Left kidney (tissue), 8 donors: ENCODE measurements at places on chromosomes 3 and 15.

DNA sequence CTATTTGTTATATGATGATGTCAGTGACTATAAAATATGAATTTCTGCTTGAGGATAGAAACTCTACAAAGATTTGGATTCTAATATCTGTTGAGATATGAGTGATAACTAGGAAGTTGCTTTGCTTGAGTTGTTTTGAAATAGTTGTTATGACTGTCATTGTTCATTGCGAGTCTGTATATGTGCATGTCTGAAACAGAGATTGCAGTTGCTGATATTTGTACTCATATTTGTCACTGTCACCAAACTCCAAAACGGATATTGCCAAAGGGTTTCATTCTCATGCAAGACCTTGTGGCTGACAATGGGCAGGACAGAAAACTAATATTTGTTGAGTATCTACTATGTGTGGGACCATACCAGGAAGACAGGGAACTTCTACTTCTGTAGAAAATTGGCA, 240.2 kb downstream of the CD47 start:
- no peak for DNase-seq

DNA sequence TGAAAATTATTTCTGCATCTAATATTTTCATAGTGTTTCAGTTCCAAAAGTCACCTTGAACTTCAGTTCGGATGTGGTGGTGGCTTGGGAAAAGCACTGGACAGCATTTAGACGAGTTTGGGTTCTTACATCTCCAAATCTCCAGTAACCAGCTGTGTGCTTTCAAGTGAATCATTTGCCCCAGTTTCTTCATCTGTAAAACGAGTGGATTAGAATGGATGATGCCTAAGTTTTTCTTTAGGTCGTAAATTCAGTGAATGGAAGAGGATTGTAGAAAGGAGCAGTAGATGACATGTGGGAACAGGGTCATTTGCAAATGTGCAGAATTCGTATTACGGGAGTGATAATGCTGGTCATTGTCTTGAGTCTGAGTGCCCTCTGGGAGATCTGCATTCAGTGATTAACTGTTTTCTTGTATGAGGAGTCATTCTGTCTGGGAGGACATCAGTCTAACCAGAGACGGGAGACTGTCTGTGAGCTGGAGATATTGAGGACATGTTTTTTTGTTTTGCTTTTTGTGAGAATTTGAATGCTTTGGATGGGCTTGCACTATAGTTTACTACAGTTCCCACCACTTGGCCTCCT, 641.6 kb upstream of the TBL1XR1 start:
- DNase-seq = no peak

- no peak for DNase-seq
Observed at GRCh38 chr15:61382927-61383326, 153.8 kb upstream of the RORA start.

- DNase-seq = no peak
Observed at GRCh38 chr3:56776556-56776950, 25.2 kb downstream of the ARHGEF3 start.

DNA sequence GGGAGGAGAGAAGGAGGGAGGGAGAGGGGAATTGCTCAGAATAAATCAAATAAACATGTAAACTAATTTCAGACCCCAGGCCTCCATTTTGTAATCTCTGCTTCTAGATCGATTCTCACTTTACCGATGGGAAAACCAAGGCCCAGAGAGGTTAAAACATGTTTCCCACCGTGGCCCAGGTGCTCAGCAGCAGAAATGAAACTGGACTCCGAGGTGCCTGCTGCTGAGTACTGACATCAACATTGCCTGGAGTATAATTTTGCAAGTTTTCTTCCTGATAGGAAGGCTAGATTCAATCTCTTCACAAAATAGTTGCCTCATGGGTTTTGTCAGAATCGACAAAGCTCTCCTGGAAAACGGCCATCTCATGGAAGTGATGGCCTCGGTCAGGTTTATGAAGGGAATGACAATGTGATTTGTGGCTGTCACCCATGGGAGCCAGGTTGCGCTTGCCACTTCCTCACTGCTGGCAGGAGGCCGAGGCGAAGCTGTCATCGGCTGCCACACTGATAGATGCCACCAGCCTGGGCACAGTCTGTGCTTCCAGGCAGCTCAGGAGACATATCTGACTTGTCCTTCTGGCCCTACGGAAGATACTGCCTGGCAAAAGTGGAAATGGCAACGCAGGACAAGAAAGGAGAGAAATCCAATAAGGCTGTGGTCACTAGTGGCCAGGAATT, 133.1 kb upstream of the LRRN1 start:
- no peak for DNase-seq

- DNase-seq = peak; percentile 31
Observed at GRCh38 chr3:125186261-125186787, 26.2 kb downstream of the SLC12A8 start.

- DNase-seq = no peak
Observed at GRCh38 chr3:120821426-120821825, 78.9 kb downstream of the GTF2E1 start.

GRCh38 chr15:39587731-39588530, 7.1 kb downstream of the THBS1 start:
- no peak for DNase-seq

DNA sequence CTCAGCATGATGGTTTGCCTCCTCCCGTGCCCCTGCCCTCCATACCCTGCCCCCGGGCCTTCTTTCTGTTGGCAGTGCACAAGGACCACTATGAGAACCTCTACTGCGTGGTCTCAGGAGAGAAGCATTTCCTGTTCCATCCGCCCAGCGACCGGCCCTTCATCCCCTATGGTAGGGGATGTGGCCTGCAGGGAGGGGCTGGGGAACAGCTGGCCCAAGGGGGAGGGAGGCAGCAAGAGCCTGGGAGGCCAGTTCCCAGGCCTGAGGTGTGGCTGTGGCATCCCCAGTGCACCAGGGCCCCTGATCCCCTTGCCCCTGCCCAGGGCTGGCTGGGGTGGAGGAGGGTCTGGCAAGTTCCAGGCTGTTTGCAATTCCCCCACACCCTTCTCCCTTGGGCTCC, 2.6 kb upstream of the PLA2G4B start:
- no peak for DNase-seq

- no peak for DNase-seq
Observed at GRCh38 chr3:175260145-175260794, 401.1 kb downstream of the NAALADL2 start.

DNA sequence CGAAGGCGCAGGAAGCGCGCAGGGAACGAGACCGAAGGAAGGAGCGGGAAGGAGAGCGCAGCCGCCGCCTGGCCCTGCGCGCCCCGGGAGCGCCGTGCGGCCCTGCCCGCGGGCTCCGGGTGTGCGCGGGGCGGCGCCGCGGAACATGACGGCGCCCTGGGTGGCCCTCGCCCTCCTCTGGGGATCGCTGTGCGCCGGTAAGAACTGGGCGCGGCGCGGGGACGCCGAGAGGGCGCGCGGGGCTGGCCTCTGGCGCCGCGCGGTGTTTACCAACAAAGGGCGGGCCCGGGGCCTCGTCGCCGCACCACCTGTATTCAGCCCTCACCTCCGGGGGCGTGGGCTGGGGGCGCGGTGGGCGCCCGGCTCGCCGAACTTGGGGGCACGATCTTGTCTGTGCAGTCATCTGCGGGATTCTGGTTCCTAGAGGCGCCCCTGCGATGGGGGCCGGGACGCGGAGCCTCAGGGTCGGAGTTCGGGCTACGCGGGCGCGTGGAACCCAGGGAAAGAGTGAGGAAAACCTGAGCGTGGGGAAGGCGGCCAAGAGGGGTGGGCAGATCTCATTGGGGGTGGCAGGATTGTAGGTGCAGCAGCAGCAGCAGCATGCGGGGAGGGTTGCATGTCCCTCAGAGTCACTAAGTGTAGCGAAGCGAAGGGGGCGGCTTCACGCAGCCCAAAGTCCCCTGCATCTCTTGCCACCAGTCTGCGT, 641 bp downstream of the ACVR2B start:
- DNase-seq = peak; percentile 29

GRCh38 chr3:25386686-25387255, 41.3 kb upstream of the RARB start:
- DNase-seq = no peak

DNA sequence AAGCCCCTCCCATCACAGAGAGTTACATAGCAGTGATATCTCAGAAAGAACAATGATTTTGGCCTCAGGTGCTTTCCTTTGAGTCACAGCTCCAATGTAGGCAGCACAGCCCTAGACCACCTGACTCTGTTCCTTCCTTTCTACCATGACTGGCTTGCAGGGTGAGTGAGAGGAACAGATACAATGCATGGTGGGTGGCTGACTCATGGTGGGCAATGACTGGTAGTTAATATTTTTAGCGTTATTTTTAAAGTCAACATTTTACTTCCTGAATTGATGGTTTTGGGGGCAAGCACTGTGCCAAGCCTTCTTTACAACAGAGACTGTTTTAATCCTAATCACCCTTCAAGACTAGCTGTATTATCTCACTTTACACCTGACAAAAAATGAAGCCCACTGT, 32.8 kb upstream of the ST3GAL6 start:
- no peak for DNase-seq

DNA sequence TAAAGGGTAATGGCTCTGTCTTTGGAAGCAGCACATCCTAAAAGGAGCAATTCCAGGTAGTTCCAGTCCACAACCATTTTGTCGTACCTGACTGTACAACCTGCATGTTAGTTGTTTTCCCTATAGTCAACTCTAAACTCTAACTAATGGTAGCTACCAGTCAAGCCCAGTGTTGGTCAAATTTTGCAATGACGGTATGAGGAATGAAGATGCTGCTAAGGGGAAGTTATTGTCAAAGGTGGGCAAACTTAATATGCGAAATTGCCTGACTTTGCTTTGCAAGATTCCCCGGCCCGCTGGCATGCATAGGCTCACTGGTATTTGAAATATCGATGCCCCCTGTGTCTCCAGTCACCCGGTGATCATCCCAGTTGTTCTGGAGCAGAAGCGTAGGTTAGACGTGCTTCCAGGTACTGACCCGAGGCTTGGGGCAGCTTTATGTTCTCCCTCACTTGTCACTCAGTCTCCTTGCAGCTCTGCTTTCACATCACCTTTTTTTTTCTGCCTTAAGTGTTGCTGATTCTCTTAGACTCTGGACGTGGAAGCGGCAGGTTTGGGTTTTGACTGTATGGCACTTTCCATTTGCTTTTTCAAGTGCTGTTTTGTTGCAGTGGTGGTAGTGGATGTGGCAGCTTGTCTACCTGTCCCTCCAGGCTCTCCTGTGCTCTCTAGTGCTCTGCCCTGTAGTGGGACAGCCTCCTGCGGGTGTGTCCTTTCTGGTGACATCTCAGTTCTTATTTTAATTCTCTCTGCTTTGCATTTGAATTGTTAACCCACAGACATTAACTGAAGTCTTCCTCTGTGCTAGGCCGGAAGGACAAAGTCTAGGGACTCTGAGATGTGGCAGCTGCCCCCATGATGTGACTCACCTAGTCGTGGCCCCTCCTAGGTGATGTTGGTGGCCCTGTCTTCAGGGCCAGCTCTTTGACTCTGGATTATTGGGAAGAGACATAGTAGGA, 95.8 kb upstream of the UMPS start:
- no peak for DNase-seq

- no peak for DNase-seq
Observed at GRCh38 chr3:197953325-197953724, 3.3 kb downstream of the RPL35A start.

- no peak for DNase-seq
Observed at GRCh38 chr3:138438896-138439295, 4.5 kb downstream of the ESYT3 start.

- DNase-seq = no peak
Observed at GRCh38 chr15:54605043-54605442, 591.7 kb downstream of the RSL24D1 start.

DNA sequence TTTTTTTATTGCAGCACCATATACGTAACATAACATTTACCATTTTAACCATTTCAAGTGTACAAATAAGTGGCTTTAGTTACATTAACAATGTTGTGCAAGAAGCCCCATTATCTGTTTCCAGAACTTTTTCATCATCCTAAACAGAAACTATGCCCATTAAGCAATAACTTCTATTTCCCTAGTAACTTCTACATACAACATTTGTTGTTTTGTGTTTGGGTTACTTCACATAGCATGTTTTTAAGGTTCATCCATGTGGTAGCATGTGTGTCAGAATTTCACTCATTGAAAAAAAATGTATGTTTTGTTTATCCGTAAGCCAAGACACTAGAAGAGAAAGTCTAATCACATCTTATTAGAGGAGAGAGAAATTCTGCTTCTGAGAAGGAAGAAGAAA, 450.5 kb upstream of the PDZRN3 start:
- DNase-seq = no peak

DNA sequence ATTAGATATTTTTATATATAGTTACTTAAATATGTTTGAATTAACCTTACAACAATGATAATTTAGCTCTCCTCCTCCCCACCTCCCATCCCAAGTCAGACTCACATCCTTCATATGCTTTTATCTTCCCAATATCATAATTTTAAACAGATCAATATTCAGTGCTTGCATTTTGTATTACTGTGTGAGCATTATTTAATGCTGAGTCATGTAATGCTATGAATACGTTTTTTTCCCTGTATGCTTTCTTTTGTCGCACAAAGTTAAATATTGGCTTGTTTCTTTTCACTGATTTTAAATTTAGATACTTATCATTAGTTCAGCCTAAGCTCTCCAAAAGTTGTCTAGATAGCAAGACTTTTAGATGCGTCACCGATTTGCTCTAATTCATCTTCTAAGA, 471.6 kb upstream of the SGO1 start:
- no peak for DNase-seq

DNA sequence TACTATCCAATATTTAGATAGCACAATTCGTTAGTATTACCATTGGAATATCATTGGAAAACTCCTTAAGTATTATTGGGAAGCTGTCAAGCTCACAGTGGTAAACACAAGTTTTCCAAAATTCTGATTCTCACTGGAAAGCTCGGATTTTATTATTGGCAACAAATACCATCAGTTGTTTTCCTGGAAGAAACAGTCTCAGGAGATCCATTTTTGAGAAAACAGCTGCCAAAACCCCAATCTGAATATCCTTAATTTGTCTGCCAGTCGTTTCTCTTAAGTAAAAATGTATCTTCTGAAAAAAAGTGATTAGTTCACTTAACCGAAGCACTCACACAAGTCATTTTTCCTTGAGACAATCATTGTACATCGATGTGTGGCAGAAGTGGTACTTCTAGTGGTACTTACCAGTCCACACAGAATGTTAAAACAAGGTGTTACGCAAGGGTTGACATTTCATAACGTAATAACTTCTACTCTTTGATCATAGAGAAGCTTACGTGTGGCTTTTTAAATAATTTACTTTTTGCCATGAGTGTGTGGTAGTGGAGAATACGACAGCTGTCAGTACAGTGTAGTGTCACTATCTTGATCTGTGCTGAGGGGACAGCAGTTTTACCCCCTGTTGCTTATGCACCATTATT, 74.9 kb downstream of the FAM43A start:
- DNase-seq = no peak

- DNase-seq = no peak
Observed at GRCh38 chr3:158761350-158761749, 29.1 kb upstream of the RARRES1 start.
